NCI-H1930 (cell line): ENCODE measurements at places on chromosomes 11 and 22.

GRCh38 chr22:45103756-45104155 is 60.0 kb upstream of the NUP50 start:
- no peak for DNase-seq

DNA sequence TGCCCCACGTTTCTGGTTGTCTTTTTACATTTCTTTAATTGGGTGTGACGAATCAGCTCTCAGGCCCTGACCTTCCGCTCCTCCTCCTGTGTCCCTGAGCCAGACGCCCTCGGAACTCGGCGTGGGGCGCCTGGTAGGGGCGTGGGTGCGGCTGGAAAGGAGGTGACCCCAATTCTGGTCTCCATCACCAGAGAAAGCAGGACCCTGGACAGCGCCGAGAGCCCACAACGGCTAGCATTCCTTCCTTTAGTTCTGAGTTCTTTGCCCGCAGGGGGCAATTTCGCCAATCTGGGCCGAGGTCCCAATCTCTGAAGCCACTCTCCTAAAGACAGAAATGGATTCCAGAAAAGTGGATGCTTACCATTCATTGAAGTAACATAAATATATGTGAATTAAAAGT is 11.7 kb upstream of the RBMXL2 start:
- DNase-seq: no peak

GRCh38 chr11:44659641-44660040 is 67.1 kb upstream of the TSPAN18 start:
- no peak for DNase-seq

- no peak for DNase-seq
These were observed 347.9 kb upstream of the NCAM1 start for GRCh38 chr11:112613051-112613972.

DNA sequence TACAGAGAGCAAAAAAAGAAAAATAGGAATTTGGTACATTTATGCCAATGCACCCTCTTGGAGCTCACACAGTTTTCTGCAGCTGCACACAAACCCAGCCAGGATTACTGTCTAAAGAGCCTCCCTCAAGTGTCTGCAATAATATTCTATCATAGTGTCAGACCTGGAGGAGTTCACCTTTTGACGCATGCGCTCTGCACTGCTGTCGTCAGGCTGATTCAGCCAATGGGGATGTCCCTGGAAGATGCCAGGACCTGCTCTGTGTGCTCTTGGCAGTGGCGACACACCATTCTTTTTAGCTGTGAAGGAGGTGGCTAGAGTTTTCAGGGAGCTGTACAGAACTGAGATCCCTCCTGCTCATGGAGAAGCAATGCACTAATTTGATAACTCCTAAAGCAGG is 249.0 kb upstream of the KIRREL3 start:
- DNase-seq: no peak

GRCh38 chr22:42548597-42549330 is 5.0 kb upstream of the SERHL2 start:
- no peak for DNase-seq

GRCh38 chr11:100009728-100010127 is 677.4 kb upstream of the ARHGAP42 start:
- no peak for DNase-seq

GRCh38 chr22:28903729-28904128 is 20.4 kb downstream of the ZNRF3 start:
- DNase-seq: no peak

DNA sequence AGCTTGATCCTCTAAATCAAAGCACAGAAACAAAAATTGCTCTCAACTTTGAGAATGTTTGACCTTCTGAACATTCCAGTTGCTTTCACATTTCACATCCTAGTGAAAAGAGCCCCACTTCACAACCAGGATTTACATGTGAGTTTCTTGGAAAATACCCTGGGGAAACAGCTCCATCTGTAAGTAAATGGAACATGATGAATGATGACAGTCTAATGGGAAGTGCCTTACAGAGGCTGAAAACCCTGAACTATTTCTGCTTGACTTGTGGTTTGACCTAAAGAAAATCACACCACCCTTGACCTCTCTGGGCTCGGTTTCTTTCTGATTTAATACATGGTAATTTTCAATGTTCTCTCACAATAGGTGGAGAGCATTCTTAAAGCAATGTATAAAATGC is 499.4 kb upstream of the API5 start:
- DNase-seq: no peak

DNA sequence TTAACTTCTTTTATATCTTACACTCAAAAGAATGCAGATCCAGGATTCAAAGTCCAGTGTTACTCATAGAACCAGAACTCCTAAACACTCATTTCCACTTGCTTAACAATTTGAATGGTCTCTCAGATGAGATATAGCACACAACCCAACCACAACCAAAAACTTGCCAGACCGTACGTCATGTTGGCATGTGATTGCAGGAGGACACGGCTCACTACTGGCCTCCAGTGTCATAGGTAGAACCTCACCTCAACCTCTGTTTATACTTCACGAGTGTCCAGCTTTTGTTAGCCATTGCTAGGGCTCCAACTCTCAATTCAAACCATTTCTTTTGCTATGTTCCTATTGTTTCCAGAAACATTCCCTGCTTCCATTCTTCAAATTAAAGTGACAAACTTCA is 58.5 kb upstream of the PDGFD start:
- no peak for DNase-seq

- no peak for DNase-seq
These were observed 22.4 kb upstream of the LRRC32 start for GRCh38 chr11:76692956-76693355.

DNA sequence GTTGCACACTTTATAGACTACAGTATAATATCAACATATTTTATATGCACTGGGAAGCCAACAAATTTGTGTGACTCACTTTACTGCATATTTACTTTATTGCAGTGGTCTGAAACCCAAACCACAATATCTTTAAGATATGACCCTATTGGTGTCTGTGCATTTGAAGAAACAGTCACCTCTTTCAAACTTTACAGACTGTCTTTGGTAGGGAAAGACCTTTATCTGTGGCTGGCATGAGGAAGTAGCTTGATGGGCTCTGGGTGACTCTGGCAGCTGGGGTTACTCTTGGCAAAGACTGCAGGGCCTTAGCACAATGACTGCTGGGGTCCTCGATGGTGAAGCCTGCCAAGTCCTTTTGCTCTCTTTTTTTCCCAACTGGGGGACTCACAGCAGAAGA is 21.3 kb upstream of the ABTB2 start:
- DNase-seq: no peak

DNA sequence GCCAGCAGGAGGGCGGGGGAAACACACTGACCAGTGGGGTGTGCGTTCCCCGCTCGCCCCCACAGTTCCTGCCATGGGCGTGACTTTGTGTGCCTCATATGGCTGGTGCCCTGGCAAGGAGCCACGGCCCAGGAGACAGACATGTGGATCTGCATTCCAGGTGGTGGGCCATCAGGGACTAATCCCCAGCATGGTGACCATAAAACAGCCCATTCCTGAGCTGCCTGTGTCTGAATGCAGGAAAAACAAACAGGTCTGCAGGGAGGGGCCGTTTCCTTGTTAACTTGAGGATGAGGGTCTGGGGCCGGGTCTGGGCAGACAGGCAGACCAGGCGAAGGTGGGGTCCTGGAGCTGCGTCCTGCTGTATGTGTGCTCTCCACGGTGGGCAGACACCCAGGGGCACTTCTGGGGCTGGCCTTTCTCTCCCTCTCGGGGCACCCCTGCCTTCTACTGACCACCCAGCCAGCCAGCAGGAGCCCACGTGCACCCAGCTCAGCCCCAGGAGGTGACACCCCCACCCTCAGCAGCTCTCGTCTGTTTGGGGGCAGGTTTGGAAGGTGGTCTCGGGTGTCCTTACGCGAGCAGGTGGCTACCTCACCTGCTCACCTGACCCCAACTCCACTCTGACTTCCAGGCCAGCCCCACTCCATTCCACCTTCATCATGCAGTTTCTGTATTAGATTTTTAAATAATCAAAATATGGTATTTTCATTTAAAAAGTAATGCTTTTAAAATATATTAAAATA is 120.3 kb downstream of the KCNQ1OT1 start:
- DNase-seq: no peak

GRCh38 chr11:77074626-77075221 is 8.0 kb downstream of the CAPN5 start:
- DNase-seq: no peak

GRCh38 chr11:67482275-67482826 is 475 bp upstream of the AIP start:
- no peak for DNase-seq

DNA sequence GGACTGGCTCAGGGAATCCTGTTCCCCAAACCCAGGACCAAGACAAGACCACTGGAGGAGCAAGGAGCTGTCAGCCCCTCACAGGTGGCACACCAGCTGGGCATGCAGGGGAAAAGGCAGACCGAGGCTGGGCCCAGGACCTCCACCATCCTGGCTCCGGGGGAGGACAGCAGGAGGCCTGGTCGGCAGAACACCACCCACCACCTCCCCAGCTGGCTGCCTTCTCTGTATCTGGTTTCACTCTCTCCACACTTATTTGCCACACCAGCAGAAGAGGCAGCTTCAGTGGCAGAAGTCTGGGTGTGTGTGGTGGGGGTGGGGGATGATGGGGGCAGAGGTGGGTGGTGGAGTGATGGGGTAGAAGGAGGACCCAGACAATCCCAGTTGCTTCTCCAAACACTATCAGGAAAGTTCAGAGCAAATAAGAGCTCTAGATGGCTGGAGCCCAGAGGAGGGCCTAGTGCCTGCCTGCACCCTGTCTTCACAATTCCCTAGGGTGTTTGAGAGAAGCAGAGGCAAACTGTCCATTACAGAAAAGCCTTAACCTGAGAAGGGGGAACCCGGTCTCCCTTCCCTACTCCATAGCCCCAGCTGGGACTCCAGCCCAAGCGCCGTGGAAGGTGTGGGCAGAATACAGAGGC is 51.9 kb upstream of the CDON start:
- DNase-seq: no peak

- DNase-seq: no peak
These were observed 3.8 kb upstream of the SCGB1D1 start for GRCh38 chr11:62186195-62186594.

DNA sequence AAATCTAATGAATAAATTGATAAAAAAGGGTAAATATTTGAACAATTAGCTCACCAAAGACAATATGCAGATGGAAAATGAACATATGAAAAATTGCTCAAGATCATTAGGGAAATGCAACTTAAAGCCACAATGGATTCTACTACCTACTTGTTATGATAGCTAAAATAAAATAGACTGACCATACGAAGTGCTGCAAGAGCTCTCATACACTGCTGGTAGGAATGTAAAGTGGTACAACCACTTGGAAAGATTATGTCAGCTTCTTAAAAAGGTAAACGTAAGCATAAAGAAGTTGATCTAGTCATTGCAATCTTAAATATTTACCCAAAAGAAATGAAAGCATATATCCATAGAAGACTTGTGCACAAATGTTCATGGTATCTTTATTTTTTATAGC is 504.2 kb upstream of the ARHGAP42 start:
- no peak for DNase-seq

DNA sequence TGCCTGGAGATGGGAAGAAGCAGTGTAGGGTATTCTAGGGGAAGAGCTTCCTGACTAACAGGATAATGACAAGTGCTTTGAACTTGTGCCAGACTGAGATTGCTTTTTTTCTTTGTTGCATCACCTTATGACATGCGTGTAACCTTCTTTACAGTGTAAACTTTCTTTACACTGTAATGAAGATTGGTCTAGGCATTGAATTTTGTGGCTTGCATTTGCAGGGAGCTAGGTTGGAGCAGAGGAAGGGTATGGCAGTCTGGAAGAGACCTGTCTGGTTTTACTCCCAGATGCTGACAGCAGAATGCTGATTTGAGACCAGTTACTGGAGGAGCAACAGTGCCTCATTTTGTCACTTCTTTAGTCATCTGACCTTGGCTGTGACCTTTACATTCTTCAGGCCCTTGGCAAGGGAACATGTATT is 5.6 kb downstream of the DDB2 start:
- no peak for DNase-seq

DNA sequence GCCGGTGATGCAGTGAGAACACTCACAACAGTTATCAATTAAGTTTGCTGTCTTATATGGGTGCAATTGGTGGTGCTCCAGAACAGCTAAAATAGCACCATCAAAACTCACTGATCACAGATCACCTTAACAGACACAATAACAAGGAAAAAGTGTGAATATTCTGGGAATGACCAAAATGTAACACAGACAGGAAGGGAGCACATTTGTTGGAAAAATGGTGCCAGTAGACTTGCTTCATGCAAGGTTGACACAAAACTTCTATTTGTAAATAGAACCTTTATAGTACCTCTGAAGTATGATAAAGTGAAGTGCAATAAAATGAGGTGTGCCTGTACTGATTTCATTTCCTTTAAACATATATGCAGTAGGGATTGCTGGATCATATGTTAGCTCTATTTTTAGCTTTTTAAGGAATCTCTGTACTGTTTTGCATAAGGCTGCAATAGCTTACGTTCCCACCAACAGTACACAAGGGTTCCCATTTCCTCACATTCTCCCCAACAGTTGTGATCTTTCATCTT is 56.7 kb upstream of the GLYATL1B start:
- no peak for DNase-seq

DNA sequence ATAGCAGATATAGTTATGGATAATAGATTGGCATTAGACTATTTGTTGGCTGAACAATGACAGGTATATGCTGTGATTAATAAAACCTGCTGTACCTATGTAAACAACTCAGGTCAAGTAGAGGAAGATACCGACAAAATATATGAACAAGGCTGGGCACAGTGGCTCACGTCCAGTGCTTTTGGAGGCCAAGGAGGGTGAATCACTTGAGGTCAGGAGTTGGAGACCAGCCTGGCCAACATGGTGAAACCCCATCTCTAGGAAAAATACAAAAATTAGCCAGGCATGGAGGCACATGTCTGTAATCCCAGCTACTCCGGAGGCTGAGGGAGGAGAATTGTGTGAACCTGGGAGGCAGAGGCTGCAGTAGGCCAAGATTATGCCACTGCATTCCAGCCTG is 14.0 kb upstream of the CHKA start:
- no peak for DNase-seq

- DNase-seq: peak; percentile 53
These were observed at the start of gene GRK2 for GRCh38 chr11:67266449-67267187. Gene GRK2 (plus strand): TSS chr11:67266473. CDS start chr11:67266700, 227 bp downstream.

- peak; percentile 13 for DNase-seq
These were observed 52.5 kb downstream of the TPCN2 start for GRCh38 chr11:69101115-69101791.

- no peak for DNase-seq
These were observed 11.1 kb downstream of the OR5A2 start for GRCh38 chr11:59415111-59415510.
